Sigmoid colon (tissue), 7 donors: ENCODE measurements at places on chromosomes 1 and 21.

DNA sequence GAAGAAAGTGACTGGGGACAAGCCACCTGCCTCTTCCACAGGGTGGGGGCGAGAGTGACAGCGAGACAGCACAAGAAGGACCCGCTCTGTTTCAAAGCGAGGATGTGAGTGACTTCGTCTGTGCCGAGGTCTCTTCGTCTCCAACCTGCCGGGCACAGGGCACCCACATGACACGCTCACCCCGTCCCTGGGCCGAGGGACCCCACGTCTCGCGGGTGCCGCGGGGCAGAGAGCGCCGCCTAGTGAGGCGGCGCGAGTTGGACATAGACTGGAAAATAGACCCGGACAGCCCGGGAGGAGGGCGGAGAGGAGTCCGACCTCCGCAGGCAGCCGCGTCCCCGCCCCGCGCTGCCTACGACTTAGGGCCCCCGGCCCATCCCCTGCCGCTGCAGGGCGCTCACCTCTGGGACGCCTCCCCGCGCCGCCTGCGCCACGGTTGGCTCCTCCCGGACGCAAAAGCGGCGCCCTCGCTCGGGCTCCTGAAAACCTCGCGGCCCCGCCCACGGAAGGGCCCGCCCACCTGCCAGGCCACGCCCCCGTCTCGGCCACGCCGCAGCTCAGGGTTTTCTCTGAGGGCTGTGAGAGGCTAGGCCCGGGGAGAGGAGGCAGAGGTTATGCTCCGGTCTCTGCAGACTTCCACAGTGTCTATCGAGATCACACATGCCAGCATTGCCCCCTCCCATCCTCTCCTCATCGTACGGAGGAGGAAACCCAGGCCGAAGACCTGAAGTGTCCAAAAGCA is at the start of gene TLR5:
TSS of gene TLR5 (minus strand) at position 454 of the 742 bp plus-strand sequence. CDS start 30,217 bp downstream, outside the sequence.
- DNase-seq, result peak; percentile 91

DNA sequence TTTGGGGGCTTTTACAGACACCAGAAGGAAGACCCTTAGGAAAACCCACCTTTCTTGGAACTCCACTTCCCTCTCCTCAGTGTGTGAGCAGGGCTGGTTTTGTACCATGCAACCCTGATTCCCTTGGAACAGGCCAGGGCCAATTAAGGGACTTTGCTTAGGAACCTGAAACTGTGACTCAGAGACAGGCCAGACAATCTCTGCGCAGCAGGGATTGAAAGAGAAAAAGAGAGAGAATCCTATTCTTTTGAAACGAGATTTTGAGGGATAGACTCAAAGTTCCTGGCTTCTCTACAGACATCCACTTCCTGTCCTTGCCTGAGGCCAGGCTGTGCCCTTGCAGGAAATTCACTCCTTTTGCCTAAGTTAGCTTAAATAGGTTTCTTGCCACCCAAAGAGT is 23.1 kb upstream of the C1orf198 start:
- no peak for DNase-seq

DNA sequence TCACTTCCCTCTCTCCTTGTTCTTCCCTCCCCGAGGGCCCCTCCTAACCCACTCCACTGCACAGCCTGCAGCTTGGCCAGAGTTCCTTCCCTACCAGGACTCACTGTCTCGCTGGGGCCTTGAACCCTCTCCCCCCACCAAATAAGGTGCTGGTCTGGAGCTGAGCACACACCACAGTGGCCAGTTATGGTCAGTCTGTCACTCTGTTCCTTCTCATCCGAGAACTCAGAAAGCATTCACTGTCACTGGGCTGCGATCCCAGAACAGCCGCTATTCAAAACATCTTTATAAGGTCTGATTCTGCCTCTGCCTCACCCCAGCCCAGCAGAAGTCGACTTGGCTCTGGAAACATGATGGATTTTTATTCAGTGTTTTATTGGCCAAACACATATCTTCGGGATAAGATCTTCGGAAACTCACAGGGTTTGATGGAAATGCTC is 19.8 kb upstream of the LBR start:
- peak; percentile 97 for DNase-seq

DNA sequence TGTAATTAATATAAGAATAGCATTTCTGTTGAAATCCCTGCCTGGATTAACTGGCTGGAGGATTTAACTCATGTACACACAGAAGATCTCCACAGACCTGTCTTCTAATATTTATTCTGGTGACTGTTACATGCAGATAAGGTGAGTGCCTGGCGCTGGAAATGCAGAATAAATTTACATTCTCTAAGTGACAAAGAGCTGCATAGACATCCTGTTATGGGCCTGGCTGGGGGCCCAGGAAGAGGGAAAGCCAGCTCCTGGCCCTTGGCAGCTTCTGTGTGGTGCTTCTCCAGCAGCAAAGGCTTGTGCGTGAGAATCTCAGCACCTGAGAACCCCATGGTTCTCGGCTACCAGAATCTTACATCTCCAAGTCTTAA is 446.6 kb downstream of the PTPRU start:
- DNase-seq, result no peak

GRCh38 chr1:165960136-165960535 is 132.7 kb downstream of the UCK2 start:
- DNase-seq, result no peak

DNA sequence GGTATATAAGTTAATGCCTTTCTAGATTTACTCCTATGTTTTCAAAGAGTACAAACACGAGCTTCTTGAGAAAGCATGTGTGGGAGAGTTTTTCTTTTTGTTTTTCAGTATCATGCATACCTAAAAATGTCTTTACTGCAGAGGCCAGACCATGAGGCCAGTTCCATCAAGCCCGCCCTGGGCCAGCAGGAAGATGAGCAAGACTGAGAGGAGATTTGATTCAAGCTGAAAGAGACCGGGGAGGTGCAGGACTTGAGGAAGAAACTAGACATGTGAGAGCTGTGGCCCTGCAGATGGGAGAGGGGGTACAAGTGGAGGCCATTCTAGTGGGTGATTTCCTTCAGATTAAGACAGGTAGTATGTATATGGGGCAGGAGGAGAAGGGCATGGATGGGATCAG is 33.4 kb upstream of the NTPCR start:
- DNase-seq, result no peak

DNA sequence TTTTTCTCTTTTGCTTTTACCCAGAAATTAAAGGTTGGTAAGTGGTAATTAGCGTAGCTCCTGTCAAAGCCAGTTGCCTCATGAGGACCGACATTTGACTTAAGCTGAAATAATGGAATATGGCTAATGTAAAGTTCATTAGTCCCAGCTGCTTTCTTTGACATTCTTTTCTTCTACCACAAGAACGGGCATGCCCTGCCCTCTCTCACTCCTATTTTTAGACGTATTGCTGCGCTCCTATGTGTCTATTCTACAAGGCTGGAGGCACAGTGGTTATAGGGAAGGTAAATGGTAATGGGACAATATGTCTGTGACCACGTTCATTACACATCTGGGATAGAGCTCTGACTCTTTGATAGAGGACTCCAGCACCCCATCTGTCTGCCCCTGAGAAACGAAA is 6.8 kb downstream of the CORT start:
- no peak for DNase-seq

GRCh38 chr1:93822730-93823425 is 56.1 kb downstream of the DNTTIP2 start:
- DNase-seq, result no peak

GRCh38 chr1:53592985-53593757 is 134.0 kb downstream of the DMRTB1 start:
- no peak for DNase-seq

- DNase-seq, result no peak
Measured at GRCh38 chr1:162353702-162354101, 23.0 kb downstream of the SPATA46 start.

DNA sequence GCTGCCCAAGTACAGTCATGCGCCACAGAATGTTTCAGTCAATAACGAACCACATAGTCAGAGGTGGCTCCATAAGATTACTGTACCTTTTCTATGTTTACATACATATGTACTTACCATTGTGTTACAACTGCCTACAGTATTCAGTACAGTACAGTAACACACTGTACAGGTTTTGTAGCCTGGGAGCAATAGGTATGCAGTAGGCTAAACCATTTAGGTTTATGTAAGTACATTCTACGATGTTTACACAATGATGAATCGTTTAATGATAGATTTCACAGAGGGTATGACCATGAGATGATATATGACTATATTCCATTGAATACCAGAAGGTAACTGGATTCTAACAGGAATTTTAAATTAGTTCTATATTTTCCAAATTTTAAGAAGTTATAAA is 10.5 kb downstream of the YY1AP1 start:
- no peak for DNase-seq

DNA sequence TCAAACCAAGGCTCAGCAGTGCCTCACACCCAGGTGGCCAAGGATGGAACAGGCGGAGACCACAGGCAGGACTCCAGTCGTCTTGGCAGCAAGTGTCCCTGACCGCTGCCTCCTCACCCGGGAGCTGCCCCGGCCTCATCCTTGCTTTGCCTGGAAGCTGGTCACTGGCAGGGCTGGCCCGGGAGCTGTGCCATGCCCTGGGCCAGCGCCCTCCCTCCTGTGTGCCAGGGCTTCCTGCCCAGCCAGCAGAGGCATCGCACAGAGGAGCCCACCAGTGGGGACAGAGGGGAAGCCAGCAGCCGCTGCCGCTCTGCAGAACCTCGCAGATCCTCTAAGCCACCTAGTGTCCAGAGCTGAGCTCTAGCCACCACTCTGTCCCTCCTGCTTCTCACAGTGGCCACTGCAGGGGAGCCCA is 7.8 kb downstream of the CASZ1 start:
- peak; percentile 82 for DNase-seq

DNA sequence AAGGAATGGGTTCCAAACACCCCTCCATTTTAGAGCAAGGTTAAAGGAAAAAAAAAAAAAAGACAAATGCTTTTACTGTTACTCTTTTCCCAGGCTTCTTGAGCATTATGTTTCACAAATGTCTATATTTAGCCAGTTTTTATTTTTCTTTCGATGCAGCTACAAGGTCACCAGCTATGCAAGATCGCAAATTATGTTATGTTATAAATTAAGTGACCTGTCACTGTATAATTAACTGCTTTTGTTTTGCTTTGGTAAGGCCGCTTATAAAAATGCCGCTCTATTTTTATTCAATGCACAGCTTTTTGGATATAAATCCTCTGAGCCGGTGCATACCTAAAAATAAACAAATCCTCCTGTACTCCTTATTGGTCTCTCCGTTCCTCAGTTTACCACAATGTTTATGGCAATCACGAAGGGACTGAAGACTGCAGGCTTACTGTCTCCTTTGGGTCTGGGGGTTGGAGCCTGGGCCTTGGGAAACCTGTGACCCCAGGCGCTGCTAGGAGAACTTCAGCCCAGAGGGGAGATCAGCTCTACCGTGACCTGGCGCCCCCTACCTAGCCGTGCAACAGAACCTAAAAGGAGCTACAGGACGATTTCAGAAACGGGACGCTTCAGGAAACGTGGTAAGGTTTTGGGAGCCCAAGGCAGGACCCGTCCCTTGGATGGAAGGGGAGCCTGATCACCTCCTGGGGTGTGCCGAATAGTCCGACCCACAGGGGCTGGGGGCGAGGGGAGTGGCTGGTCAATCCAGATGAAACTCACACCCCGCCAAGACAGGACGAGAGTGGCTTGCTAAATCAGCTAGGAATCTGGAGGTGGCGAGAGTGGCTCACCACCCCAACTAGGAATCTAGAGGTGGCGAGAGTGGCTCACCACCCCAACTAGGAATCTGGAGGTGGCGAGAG is 101.2 kb upstream of the CD55 start:
- no peak for DNase-seq

GRCh38 chr1:156285437-156285836 is 1.3 kb downstream of the TMEM79 start:
- no peak for DNase-seq

DNA sequence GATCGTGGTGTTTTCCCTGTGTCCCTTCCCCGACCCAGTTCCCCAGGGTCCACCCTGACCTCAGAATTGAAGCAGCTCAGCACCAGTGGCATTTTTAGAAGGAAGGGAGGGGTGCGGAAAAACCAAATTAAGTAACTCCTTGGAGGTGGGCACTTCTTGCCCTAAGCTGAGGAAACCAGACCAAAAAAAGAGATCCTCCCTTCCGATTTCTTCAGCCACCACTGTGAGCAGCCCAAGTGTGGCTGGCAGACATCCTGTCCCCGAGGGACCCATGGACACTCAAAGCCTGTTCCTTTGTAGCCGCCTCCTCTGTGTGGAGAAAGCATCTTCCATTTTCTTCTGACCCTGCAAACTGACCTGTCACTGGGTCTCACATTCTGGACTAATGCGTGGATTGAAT is 31.3 kb downstream of the KIRREL1 start:
- DNase-seq, result no peak

GRCh38 chr1:243501002-243501401 is 245.2 kb downstream of the SDCCAG8 start:
- no peak for DNase-seq

GRCh38 chr21:33444499-33444898 is 35.3 kb downstream of the TMEM50B start:
- DNase-seq, result no peak

- no peak for DNase-seq
Measured at GRCh38 chr1:214557952-214558735, 6.7 kb upstream of the PTPN14 start.

GRCh38 chr21:45454926-45455673 is 50.1 kb downstream of the COL18A1 start:
- no peak for DNase-seq

DNA sequence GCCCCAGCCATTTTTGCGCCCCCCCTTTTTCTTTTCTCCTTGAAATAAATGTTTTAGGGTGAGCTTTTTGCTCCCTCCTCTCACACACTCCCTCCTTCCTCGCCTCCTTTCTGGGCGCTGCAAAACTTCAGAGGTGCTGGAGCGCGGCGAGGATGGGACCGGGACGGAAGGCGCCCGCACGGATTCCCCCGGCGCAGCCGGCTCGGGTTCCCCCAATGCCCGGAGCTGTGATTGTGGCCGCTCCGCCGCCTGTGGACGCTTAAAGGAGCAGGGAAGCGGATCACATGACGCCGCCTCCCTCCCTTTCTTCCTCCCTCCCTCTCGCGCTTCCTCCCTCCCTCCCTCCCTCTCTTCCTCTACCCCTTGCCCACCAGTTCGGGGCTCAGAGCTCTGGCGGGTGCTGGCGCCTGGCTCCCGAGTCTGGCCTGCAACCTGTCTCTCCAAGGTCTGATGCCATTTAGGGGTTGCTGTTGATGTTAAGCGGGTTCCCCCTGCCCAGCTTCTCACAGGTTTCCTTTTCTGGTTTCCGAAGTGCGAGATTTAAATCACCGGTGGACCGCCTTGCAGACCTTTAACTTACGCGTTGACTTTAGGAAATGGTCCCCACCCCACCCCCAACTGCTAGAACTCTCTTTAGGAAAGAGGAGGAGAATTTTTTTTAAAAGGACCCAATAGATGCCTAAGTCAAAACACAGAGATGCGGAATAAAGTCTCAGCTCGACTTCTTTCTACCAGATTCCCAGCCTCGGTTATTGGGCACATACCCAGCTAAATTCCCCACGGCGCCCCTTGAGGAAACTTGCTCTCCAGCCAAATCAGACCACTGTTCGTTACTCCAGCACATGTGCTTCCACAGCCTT is at the start of gene WLS:
TSS of gene WLS (minus strand) at position 235 of the 860 bp plus-strand sequence. CDS start at position 11, 224 bp downstream.
- peak; percentile 93 for DNase-seq

DNA sequence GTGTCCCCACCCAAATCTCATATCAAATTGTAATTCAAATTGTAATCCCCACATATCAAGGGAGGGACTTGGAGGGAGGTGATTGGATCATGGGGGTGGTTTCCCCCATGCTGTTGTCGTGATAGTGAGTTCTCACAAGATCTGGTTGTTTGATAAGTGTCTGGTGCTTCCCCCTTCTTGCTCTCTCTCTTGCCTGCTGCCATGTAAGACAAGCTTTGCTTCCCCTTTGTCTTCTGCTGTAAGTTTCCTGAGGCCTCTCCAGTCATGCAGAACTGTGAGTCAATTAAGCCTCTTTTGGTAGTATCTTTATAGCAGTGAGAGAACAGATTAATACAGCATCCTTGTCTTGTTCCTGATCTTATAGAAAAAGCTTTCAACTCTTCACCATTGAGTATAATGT is 6.5 kb upstream of the LRRC39 start:
- DNase-seq, result no peak

- DNase-seq, result no peak
Measured at GRCh38 chr1:9595156-9595967, 6.7 kb downstream of the TMEM201 start.
